ENCODE measurements at places on chromosomes 1 and 21.

DNA sequence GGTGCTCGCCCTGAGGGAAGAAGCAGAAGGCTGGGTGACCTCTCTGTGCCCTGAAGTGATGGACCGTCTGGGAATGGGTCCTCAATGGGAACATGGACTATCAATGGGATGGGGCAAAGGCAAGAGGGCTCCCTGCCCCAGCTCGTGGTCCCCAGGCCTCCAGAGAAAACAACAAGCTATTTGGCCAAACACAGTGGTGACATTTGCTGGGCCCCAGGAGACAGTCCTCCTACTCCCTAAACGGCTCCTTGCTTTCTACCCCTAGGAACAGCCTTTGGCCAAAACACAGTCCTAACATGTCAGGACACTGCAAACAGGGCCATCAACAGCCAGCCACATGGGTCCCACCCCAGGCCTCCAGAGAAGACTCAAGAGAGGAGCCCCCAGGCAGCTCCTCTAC is 102.8 kb downstream of the RAVER2 start:
- DNase-seq = no peak

GRCh38 chr1:55512466-55512865 is 297.3 kb upstream of the USP24 start:
- DNase-seq = no peak

DNA sequence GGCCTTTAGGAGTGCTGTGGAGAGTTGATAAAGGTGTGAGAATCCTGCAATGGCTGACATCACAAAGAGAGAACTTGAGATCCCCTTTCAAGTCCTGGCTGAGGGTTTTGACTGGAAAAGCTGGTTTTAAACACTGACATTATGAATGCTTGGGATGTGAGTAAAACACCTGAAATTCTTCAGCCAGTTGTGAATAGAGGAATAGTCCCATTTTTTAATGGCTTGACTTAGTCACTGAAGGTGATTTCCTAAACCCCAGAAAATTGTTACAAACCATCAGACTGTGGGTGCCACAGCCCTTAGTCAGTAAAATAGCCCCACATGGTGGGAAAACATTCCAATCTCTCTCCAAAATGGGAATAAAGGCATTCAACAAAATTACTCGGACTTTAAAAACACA is 107.7 kb upstream of the LMO4 start:
- peak; percentile 16 for DNase-seq

- no peak for DNase-seq
Observed at GRCh38 chr1:9907441-9907840, 2.6 kb downstream of the CTNNBIP1 start.

- peak; percentile 95 for DNase-seq
Observed at GRCh38 chr1:30816211-30817076, 58.9 kb upstream of the LAPTM5 start.

DNA sequence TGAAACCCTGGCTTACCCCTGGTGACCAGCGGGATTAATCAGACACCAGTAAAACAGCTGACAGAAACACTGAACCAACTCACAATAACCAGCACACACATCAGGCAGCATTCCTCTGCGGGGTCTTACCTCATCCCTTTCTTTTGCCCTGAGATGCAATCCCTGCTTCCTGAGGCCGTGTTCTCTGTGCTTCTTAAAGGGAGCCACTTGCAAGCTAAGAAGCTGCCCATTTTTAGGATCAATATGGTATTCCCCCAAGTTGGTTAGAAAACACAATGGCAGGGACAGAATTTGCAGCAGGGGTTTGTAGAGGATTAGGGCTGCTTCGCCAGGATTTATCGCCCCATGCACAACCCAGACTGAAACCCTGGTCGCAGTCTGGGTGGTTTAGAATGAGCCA is 74.7 kb upstream of the OLIG2 start:
- no peak for DNase-seq

GRCh38 chr1:181173761-181174447 is 85.4 kb downstream of the IER5 start:
- DNase-seq = peak; percentile 67

DNA sequence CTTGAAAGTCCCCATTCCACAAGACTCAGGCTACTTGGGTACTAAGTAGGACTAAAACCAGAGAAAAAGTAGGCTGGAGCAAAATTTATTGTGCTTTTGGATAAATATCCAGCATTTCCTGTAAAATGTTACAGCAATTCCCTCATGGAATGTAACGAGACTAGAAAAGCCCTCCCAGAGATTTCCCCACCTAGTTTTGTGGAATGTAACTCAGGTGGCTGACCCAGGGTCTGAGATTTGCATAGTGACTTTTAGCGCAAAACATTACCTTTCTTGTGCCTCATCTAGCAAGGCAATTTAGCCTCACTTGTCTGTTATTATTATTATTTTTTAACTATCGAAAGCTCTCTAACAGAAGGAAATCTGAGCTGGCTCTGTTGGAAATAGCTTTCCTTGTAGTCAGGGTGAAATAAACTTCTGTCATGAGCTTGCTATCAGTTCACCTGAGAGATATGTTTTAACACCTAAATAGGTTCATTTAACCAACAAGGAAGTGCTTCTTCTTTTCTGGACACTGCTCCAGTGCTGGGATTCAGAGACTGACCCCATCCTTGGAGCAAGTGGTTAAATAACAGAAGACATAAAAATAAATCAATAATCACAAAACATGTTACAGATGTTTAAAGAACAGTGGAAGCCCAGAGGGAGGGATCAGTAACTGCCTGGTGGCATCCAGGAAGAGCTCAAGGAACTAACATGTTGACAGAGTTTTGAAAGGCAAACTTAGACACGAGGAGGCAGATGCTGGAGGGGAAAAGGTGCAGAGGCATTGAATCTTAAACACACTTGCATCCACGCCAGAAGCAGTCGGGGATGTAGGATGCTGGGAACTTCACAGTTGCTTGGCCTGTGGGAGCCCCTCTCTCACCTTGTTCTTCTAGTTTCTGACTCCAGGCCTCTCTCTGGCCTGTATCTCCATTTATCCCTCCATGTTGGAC is 68.3 kb upstream of the RHOU start:
- DNase-seq = no peak

GRCh38 chr1:180949616-180950000 is 36.9 kb downstream of the KIAA1614 start:
- no peak for DNase-seq

GRCh38 chr1:200921571-200922110 is 26.9 kb downstream of the INAVA start:
- DNase-seq = no peak

GRCh38 chr1:214021321-214021720 is 33.5 kb downstream of the PROX1 start:
- no peak for DNase-seq

- peak; percentile 64 for DNase-seq
Observed at GRCh38 chr1:31588751-31589515, 12.6 kb downstream of the TINAGL1 start.

DNA sequence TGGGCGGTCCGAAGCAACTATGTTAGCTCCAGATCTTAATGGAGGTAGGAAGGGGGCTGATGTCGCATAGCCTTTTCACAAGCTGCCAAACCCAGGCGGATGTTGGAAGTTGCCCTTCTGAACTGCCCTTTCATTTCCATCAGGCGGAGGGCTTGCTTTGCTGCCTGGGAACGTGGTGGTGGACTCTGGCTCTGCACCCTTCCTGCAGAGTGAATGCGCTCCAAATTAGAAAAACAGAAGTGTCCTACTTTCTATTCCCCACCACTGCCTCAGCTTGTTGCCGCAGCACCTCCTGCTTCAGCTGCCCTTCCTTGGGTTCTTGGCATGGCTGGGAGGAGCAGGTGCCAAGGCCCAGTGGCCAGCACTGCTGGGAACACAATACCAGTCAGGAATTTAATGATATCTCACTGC is 60.6 kb downstream of the AK4 start:
- no peak for DNase-seq

- DNase-seq = no peak
Observed at GRCh38 chr1:169022648-169023047, 83.8 kb upstream of the ATP1B1 start.

- DNase-seq = peak; percentile 75
Observed at GRCh38 chr1:26408604-26409003, 2.0 kb upstream of the LIN28A start.

- DNase-seq = no peak
Observed at GRCh38 chr21:45060089-45060488, 14.3 kb upstream of the ADARB1 start.

GRCh38 chr1:9356021-9356420 is 63.3 kb downstream of the SPSB1 start:
- DNase-seq = no peak

DNA sequence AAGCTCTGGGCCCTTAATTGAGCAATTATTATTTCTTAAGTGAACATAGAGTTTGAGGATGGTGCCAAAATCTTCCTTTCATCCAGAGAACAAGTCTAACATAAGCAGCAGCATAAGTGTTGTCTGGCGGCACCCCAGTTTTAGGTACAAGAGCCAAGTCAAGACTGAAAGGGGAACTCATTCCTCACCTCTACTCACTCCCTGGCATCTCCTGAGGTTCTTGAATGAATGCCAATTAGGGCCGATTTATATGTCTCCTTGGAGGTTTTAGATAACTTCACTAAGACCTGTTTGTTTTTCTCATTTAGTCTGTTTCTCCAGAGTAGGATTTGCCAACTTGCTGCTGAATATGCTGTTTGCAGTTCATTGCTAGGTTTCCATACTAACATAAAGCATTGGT is 42.6 kb upstream of the ADGRL2 start:
- no peak for DNase-seq

DNA sequence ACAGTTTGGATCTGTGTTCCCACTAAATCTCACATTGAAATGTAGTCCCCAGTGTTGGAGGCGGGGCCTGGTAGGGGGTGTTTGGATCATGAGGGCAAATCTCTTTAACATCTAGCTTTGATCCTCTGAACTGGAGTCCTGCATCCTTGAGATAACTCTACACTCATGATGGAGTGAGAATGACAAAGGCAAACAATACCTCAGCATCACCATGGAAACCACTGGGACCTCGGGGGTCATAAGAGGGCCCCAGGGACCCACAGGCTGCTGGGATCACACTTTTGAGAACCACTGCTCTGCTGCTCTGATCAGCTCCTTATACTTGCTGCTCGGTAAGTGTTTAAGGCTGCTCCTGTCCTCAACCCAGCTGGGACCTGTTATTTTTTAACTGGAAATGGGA is 13.4 kb upstream of the OBSCN start:
- DNase-seq = no peak

- DNase-seq = peak; percentile 72
Observed at GRCh38 chr1:161139766-161140165, 7.3 kb upstream of the DEDD start.

GRCh38 chr1:238489006-238489405 is 598.3 kb upstream of the ZP4 start:
- DNase-seq = peak; percentile 32

DNA sequence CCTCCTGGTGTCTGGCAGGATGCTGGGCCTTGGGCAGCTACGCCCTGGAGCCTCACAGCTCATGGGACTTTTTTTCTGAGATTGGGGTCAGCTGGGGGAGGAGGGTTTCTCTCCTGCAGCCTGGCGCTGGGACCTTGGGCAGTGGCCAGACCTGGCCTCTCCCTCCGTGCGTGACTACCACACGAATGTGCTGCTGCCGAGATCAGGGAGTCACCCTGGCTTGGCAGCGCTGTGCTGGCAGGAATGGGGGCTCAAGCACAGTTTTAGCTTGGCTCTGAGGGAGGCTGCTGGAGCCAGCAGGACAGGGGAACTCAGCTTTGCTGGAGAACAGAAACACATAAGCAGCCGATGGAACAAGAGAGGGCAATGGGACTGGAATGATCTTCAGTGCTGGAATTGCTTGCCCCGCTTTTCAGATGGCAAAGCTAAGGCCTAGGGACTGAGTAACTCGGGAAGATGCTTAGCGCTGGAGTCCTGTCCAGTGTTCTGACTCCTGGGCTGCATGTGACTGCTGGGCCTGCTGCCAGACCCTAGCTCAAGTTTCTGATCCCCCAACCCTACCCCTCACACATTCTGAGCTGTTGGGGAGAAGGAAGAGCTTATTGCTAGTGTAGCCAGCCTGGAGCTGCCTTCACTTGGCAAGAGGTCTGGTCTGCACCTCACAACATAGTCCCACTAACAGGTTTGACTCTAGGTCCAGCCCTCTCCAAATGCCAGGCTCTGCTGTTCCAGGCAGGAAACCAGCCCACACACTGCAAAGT is 69.9 kb downstream of the NAV1 start:
- DNase-seq = no peak

DNA sequence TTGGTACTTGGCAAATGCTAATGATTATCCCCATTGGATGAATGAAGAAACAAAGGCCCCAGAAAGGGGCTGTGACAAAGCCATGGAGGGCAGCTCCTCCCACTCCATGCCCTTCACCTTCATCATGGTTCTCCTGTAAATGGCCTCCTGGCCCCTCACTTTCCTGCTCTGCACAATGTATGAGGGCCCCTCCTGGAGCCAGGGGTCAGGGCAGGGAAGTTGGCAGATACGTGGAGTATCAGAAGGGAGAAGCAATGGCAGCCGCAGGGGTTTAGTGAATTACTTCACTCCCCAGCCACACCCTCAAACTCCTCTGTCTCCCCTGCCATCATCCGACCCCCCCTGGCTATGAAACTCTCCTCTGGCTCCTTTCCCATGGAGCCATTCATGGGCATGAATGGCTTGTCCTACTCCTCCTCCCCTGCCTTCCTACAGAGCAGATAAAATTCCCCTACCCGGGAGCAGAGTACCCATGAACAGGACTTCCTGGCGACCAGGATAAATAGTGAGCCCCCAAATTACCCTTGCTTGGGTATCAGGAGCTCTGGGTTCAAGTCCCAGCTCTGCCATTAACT is 86.3 kb downstream of the CAMK2N1 start:
- DNase-seq = no peak

- peak; percentile 83 for DNase-seq
Observed at GRCh38 chr21:28540514-28540913, 452.2 kb downstream of the LTN1 start.

- peak; percentile 65 for DNase-seq
Observed at GRCh38 chr1:224168859-224169380, 14.1 kb upstream of the DEGS1 start.

- peak; percentile 67 for DNase-seq
Observed at GRCh38 chr1:37561133-37562132, 4.7 kb downstream of the DNALI1 start.

DNA sequence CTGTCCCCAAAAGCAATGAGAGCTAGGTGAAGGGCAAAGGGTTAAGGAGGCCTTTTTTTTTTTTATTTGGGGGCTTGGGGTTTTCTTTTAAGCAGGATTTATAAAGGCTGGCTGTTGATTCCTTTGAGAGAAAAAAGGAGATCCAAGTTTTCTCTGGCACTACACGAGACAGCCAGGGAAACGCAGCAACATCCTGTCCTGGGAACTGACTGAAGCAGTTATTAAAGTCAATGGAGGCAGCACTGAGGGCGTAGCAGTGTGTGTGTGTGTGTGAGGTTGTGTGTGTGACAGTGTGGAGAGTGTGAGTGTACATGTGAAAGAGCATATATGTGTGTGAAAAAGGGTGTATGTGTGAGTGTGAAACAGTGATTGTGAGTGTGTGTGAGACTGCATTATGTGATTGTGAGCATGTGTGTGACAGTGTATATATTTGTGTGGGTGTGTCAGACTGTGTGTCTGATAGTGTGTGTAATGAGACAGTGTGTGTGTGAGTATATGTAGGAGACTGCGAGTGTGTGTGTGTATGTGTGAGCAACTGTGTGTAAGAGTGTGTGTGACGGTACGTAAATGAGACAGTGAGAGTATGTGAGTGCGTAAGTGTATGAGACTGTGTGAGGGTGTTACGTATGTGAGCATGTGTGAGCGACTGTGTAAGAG is 65.9 kb upstream of the TIAM1 start:
- DNase-seq = no peak

- no peak for DNase-seq
Observed at GRCh38 chr1:193538003-193538354, 351.6 kb upstream of the B3GALT2 start.

Measured in ELR (cell line).